NCI-H226 (cell line): ENCODE measurements at places on chromosomes 5 and 9.

- no peak for DNase-seq
Measured at GRCh38 chr5:142881784-142882126, 111.6 kb downstream of the ARHGAP26 start.

DNA sequence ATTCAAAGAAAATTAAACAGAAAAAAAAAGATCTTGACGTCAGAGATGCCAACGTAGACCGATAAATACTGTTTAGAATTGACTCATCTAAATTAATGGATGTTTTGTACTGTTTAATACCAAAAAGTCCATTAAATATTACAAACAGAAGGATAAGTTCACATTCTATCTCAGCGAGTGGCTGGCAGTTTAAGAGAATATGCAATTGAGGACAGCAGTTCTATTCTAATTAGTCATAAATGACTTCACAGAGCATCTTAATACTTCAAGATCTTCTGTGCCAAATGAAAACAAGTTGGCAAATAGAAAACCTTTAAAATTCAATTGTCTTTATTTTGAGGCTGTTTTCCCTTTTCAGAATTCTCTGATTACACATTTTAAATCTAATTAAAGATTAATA is 326.6 kb upstream of the NREP start:
- DNase-seq, result no peak

GRCh38 chr9:123637945-123638634 is 282.1 kb downstream of the CRB2 start:
- DNase-seq, result no peak

GRCh38 chr9:131148966-131149687 is 23.7 kb downstream of the NUP214 start:
- no peak for DNase-seq

GRCh38 chr5:150448952-150449516 is 505 bp downstream of the RPS14 start:
- DNase-seq, result no peak

- DNase-seq, result no peak
Measured at GRCh38 chr5:133453831-133454230, 158.5 kb downstream of the FSTL4 start.

DNA sequence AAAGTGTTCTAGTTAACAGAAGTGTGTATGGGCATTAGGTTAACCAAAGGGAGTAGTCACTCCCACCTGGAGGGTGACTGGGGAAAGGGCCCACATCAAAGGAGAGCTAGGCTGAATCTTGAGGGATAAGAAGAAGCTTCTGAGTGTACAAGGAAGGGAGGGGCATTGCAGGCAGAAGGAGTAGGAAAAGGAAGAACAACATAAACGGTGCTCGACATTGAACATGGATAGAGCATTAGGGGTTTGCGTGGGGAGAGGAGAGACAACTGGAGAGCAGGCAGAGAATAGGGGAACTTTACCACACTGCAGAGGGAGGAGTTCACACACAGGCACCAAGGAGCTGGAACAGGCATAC is 5.3 kb upstream of the GLRX start:
- no peak for DNase-seq

DNA sequence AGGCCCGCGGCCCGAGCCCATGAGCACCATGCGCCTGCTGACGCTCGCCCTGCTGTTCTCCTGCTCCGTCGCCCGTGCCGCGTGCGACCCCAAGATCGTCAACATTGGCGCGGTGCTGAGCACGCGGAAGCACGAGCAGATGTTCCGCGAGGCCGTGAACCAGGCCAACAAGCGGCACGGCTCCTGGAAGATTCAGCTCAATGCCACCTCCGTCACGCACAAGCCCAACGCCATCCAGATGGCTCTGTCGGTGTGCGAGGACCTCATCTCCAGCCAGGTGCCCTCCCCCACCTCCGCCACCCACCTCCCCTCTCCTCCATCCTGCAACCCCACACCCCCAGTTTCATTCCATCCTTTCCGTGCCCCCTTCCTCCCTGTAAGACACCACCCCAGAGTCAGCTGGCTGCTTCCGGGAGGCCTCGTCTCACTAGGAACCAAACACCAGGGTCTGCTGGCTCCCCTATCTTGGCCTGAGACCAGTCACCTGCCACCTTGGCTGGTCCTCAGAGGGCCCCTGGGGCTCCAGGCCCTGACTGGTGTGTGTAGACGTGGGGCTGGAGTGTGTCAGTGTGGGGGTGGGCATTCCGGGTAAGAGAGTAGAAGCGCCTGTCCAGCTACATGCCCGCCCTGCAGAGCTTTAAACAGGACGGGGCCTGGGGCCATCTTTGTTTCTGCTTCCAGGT is 655 bp downstream of the GRIN1 start:
- no peak for DNase-seq

DNA sequence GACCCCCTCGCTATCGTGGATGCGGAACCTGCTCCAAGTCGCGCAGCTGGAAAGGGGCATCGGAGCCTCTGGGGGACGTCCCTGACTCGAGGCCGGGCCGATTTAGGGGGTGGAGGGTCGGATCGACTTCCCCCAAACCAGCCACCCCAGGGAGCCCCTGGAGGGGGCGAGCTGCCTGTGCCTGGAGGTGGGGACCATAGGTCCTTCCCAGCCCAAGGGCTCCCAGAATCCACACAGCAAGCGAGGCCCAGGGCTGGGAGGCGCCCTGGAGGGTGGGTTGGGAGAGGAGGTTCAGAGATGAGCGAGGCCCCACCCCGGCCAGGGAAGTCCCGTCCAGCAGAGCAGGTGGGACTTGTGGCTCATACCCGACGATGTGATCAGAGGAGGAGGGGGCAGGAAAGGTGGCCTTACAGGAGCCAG is 147.6 kb downstream of the GAPVD1 start:
- DNase-seq, result no peak

DNA sequence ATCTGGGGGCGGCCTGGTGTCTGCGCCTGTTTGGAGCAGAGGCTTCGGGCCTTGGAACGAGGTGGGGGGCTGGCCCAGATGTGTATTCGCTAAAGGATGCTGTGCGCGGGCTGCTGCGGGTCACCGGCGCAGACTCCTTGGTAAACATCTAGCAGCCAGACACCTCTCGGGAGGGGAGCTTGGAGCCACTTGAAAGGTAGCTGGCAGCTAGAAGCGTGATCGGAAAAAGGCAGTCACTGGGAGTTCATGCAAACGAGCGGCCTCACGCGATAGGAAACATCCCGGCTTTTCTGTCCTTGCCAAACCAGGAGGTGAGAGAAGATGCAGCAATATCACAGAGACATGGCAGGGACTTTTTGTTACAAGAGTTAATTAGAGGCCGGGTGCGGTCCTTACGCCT is 8.1 kb downstream of the LAMC3 start:
- no peak for DNase-seq

GRCh38 chr9:89605465-89606048 is 745 bp downstream of the GADD45G start:
- DNase-seq, result no peak

- DNase-seq, result no peak
Measured at GRCh38 chr5:79582186-79582585, 30.1 kb upstream of the TENT2 start.

DNA sequence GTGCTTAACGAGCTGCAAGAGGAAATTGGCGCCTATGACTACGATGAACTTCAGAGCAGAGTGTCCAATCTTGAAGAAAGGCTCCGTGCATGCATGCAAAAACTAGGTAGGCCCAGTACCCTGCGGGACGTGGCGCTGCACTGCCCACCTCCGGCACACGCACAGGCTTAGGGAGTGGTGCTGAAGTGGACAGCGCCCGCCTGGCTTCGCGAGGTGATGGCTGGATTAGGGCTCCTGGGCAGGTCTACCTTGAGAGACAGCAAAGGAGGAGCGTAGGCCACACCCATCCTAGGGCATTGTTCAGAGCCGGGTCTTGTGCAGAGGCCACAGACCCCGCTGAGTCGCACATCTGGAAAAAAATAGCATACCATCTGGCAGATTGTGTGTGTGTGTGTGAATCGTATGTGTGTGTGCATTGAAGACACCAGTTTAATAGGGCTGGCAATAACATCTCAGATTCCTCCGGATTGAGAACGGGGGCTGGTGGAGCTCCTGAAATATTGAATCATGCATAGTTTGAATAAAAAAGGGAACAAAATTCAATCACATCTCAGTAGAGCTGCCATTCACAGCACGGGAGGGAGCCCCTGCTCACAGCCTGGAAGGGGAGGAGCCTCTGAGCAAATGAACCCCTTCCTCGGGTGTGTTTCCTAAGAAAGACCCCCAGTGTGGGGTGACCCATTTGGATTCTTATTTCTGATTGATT is 11.1 kb downstream of the OLFM1 start:
- no peak for DNase-seq

DNA sequence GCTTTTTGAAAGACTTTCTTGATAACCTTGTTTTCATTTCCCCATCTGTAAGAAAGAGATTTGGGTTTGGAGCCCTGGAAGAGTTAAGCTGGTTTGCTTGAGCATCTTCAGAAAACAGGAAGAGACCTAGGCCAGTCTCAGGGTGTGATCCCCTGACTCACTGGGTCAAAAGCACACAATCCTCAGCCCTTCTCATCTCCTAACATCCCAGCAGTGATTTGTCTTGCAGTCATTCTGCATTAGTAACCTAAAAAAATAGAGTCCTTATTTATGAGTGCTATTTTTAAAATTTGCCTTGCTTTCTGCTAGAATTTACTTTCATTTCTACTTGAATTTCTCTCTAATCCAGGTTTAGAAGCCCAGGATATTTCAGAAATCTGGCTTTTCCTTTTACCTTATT is 16.4 kb upstream of the ARSB start:
- DNase-seq, result no peak

- DNase-seq, result peak; percentile 91
Measured at GRCh38 chr9:105127863-105128220, 116.6 kb upstream of the SLC44A1 start.

DNA sequence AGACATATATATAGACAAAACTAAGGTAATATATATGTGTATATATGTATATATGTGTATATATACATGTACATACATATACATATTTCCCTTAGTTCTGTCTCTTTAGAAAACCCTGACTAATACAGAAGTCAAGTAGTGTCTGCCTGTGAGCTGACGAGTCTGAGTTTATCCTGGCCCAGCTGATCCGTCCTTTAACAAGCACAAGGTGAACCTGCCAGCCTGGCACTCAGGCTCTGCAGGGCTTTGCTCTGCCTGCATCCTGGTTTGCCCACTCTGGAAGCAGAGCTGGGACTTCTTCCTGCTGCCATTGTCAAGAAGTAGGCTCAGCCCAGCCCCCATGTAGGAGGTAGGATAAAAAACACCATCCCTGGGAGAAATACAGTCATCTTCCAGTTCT is 388.0 kb downstream of the ICE1 start:
- no peak for DNase-seq

DNA sequence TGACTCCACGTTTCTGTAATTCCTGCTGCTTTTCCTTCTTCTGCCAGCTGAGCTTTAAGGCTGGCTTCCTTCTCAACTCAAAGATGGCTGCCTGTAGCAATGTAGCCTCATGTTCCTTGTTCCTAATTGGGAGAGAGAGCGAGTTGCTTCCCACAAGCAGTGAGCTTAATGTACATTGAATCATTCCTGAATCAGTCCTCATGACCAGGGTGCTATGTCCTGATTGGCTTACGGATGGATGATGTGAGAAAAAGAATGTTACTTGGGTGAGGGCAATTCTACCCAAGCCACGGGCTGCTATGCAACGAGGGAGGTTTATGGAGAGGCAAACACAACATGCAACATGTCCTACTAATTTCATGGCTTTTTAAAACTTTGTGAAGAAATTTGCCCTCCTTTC is 356.2 kb downstream of the RASEF start:
- peak; percentile 1 for DNase-seq

DNA sequence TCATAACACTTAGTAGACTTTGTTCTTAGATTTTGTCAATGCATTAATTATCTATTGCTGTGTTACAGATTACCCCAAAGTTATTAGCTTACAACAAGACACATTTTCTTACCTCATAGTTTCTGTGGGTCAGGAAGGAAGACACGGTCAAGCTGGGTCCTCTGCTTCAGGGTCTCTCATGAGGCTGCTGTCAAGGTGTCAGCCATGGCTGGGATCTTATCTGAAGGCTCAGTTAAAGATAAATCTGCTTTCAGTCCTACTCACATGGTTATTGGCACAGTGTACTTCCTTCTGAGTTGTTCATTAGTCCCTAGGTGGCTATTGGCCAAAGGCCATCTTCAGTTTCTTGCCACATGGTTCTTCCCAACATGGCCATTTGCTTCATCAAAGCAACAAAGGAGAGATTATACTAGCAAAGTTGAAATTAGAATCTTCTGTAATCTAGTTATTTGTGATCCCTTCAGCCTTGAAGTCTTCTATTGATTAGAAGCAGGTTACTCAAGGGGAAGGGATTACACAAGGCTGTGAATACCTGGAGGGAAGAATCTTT is 25.2 kb downstream of the TDRD7 start:
- DNase-seq, result no peak

- DNase-seq, result no peak
Measured at GRCh38 chr5:126054577-126055347, 368.4 kb upstream of the GRAMD2B start.

DNA sequence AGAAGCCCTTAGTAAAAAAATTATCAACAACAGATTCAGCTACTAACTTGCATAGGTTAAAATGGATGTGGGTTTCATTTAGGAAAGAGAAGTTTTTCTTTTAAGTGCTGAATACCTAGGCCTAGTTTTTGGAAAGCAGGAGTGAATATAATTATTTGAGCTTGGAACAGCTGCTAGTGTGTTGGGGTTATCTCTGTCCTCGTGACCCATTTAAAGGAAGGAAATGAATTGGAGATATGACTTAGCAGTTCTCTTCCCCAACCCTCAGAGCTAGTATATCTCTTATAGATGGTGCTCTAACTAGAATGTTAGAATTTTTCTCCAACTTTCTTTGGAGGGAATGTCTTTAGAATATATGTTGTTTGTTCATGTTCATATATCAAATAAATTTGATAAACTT is 38.6 kb downstream of the ZNF366 start:
- peak; percentile 33 for DNase-seq

- no peak for DNase-seq
Measured at GRCh38 chr9:5835808-5836207, 2.9 kb upstream of the ERMP1 start.

DNA sequence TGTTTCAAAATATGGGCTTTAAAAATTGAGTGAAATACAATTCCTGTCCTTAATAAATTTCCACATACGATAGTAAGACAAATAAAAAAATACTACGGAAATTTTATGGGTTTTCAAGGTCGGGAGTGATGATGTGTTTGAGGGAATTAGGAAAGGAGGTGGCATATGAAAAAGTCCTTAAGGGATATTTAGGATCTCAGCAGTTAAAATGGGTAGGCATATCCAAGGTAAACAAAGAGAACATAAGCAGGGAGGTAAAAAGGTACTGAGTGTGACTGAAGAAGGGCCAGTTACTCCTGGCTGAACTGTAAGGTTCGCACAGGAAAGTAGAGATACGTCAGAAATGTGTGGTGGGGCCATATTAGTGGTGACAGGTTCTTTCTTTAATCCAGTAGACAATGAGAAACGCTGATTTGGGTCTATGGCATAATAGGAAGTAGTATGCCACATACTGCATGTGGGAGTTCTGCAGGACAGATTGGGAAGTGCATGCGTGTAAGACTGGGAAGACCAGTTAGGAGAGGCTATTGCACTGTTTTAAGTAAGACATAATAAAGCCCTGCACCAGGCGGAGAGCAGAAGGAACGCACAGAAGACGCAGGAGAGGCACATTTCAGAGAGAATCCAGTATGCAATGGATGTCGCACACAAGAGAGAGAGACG is 937 bp upstream of the HMGCR start:
- DNase-seq, result peak; percentile 66
